ENCODE measurements at places on chromosomes 6 and 20.
A peak's percentile ranks its signal among the peaks of the same experiment; 100 is the strongest.

DNA sequence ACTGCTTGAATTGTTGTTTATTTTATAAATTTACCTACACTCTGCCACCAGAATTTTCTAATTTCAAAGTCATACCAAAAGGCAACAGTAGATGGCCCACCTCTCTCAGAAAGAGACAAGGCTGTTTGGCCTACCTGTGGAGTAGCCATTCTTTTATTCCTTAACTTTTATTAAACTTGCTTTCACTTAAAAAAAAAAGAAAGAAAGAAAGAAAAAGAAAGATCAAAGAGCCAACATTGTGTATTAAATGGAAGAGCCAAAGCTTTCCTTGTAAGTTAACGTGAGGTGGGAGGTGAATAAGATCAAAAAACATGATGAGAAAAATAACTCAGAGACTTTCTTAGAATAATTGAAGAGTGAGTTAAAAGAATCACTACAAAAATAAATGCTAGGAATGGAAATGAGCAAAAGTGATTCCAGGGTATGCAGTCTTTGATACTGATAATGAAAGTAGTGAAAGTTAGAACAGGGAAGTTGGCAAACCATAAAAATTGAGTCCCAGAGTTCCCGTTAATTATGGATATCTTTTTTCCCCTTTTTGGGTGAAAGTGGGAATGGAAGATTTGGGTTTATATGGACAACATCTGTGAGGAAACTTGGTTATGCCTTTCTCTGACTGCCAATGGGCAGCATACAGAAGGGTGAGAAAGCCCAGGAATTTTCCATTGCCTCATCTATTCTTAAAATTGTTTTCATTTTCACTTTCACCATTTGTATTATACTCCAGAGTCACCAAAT is 35.9 kb upstream of the MYB start:
- peak; percentile 34 for DNase-seq

GRCh38 chr6:118284736-118285360 is 263.2 kb upstream of the PLN start:
- DNase-seq, result no peak

- DNase-seq, result no peak
Observed at GRCh38 chr6:112488238-112488637, 141.1 kb downstream of the RFPL4B start.

DNA sequence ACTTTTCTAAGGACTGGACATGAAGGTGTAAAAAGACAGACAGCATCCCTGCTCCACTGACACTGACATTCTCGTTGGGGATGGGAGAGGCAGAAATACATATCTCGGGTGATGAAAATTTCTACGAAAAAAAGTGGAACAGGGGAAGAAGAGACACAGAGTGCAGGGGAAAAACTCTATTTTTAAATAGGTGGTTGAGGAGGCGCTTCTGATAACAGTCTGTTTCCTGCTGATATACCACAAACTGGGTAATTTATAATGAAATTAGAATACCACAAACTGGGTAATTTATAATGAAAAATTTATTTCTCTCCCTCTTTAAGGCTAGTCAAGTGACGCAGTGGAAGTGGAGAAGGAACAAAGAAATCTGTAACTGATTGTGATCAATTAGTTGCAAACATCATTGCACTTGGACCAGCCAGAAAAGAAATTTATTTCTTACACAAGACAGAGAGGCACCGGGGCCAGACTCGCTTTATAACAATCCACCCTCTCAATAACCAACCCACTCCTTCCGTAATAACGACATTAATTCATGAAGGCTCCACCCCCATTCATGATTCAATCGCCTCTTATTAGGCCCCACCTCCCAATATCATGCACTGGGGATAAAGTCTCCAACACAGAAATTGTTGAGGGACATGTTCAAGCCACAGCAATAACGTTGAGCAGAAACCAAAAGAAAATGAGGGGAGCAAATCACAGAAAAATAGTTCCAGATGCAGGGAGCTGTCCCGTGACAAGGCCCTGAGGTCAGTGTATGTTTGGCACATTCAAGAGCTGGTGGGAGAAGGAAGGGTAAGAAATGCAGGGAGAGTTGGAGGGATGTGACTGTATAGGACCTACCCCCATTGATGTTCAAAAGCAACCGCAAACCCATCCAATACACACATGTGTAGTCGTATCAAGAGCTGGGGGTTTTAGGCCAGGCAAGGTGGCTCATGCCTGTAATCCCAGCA is 6.6 kb upstream of the SRSF6 start:
- DNase-seq, result no peak

DNA sequence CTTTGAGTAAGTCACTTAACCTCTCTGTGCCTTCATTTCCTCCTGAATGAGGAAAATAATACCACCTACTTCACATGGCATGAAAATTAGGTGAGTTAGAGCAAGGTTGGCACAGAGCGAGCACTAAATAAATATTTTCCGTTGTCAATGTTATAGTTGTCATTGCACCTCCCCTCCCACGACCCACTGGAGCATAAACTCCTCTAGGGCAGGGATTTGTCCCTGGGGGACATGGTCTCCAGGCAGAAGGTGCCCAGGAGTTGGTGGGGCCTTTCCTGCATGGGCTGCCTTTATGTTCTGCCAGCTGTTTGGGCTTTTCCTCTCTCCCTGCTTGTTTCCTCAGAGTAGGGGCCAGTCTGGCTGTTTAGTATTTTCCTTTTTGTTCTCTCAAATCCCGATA is 1.3 kb upstream of the ANGPT4 start:
- DNase-seq, result no peak

- DNase-seq, result no peak
Observed at GRCh38 chr6:10681795-10682194, 12.6 kb downstream of the C6orf52 start.

GRCh38 chr6:122692175-122692598 is 82.0 kb downstream of the PKIB start:
- DNase-seq, result no peak

- DNase-seq, result no peak
Observed at GRCh38 chr6:49698478-49698877, 14.9 kb downstream of the CRISP2 start.
